ENCODE measurements at places on chromosomes 1 and 21.

DNA sequence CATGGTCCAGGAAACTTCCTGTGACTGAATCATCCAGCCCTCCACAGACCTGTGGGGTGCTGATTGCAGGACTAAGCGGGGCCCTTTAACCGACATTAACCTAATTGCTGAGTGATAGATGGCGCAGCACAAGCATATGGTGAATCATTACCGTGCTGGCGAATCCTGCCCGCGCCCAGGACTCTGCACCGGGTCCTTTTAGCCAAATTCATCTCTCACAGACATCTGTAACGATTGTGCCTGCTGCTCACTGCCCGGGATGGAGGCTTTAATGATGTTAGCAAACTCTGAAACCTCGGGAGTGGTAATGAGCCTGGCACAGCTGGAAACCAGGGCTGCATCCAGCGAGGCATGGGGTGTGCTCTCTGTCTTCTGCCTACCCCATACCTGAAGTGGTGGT, 147.3 kb upstream of the CD34 start:
- DNase-seq, result no peak

DNA sequence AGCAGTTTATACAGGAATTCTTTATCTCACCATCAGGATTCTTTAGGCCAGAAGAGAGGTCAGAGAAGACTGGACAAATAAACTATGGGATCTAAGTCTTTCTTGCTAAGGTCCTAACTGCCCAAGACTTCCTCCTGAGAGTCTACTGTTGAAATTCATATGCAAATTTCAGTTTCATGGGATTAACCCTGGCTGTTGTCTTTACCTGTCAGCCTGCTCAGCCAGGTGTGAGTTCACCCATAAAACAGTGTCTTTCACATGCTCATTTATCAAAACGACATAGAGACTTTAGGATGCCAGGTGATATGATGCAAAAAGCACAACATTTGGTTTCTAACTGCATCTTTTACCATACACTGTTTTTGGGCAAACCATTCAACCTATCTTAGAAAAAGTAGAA, 211.0 kb downstream of the PDE4B start:
- DNase-seq, result no peak

GRCh38 chr1:218430346-218430745, 85.2 kb downstream of the TGFB2 start:
- DNase-seq, result no peak

DNA sequence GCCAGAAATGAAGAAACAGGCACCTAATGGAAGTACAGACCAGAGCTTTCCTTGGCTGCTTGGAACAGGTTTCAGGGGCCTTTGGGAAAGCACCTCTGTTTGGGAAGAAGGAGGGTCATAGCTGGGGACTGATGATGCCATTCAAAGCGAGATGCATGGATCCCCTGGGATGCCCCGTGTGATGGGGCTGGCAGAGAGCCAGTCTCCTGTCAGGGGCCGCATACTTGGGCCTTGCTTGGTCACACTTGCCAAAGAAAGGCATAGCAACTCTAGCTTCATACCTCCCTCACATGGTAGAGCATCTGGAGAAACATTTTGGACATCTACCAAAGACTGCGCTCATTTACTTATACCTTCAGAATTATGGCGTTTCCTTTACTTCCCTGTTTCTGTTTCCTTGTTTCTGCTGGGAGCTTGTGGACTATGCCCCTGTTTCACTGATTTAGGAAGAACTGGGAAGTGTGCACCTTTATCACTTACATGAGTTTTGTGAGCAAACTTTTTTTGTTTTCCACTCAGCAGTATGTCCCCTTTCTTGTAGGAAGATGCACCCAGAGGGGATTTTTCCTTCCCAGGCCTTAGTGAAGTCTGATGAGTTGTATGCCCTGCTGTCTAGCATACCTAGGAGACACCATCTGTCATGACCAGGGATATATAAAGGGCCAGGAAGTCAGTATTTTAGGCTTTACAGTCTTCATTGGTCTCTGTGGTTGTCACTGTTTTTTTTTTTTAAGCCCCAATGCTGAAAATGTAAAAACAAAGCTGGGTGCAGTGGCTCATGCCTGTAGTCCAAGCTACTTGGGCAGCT, 19.8 kb upstream of the ST3GAL3 start:
- no peak for DNase-seq
